ENCODE measurements at places on chromosomes 6 and 20.
A peak's percentile ranks its signal among the peaks of the same experiment; 100 is the strongest.

- no peak for DNase-seq
Measured at GRCh38 chr6:152085451-152085921, 278.0 kb downstream of the ESR1 start.

GRCh38 chr6:340991-341827 is 48.9 kb downstream of the DUSP22 start:
- DNase-seq, result no peak

- DNase-seq, result no peak
Measured at GRCh38 chr6:162964488-162965140, 236.8 kb downstream of the PACRG start.

DNA sequence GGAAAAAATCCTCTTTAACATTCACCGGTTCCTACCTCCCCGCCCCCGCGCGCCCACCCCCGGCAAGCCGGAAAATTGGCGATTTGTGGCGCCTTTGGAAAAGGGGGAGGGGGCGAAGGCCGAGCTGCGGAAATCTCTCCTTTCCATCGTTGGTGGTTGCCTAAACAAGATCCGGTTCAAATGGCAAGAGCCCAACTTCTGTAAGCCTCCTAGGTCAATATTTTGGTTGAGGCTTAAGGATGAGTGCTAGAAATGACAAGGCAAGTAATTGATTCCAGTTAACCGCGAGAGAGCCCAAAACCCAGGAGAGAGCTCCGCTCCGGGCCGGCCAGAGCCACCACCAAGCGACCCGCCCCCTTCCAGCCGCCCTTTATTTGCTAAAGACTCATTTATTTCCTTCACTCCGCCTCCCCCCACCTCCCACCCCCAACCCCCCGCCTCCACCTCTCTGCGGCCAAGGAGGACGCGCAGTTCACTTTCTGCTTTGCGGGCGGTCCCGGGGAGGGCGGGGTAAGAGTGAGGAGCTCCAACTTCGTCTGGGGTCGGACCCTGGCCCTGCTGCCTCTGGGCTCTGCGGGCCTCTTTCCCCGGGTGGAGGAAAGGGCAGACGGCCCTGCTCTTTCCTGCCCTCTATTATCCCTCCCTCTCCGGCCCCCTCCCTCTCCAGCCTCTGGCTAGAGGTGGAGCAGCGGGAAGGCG is 838 bp upstream of the NKX2-2 start:
- peak; percentile 86 for DNase-seq

GRCh38 chr20:5215672-5216304 is 89.0 kb downstream of the CDS2 start:
- DNase-seq, result no peak

DNA sequence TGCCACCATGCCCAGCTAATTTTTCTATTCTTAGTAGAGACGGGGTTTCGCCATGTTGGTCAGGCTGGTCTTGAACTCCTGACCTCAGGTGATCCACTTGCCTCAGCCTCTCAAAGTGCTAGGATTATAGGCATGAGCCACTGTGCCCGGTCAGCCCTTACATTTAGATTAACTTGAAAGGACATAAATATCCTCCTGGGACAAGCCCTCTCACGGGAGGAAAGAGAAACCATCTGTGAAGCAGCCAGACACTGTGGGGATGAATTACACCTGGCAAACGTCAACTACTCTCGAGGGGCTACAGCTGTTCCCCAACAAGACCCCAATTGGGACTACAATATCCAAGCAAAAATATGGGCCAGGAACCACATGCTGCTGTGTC is 32.7 kb upstream of the SAMHD1 start:
- no peak for DNase-seq

All from substantia nigra (tissue), 51 donors.